Stimulated activated CD8-positive, alpha-beta memory T cell treated with anti-CD3 and anti-CD28 coated beads, Interleukin-15, amount 100 ng/mL, for 4 hours (primary cell): ENCODE measurements at places on chromosomes 5 and 9.

DNA sequence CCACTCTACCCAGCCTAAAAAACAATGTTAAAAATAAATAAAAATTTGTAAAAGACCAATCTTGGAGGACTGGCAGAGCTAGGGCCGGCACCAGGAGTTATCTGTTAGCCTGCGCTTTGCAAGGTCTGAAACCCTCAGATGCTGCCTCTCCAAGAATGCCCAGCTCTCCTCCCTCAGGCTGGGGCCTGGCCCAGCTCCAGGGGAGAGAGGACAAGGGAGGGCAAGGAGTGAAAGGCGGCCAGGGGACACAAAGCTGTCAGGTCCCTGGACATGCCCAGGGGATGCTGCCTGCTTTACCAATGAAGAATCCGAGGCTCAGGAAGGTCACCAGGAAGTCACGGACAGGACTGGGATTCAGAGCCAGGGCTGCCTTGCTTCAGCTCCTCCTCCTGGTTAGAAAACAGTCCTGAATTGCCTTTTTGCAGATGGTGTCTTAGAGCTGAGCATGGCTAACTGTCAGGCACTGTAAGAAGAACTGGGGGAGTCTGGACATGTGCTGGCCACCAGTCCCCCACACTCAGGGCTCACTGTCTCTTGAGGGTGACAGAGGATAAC lies 5.5 kb upstream of the N4BP3 start:
- no peak for DNase-seq

DNA sequence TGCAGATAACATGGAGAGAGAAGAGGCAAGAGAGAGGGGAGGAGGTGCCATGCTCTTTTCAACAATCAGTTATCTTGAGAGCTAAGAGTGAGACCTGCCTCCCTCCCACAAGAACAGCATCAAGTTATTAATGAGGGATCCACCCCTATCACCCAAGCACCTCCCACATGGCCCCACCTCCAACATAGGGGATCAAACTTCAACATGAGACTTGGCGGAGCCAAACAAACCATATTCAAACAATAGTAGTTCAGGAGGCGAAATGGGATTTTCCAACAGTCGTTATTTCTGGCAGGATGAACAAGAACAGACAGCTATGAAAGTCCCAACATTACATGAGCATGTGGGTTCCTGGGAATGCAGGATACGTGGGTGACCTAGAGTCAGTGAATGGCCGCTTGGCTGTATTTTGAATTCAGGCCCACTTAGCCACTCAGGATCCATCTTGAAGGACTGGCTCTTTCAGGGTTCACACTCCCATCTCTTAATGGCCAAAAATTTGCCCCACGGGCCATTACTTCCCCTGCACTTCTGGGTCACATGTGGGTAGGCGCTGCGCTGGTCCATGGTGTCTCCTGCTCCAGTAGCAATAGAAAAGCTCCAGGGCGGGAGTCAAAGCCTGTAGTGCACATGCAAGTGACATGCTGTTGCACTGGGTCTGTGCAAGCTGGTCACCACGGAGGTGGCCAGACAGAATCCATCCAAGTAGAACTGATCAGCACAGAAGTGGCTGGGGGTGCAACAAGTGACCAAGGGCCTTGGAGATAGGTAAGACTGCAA lies 7.1 kb upstream of the FAF2 start:
- no peak for DNase-seq

- DNase-seq, result no peak
These were observed 2.8 kb upstream of the CCDC125 start for GRCh38 chr5:69335341-69335935.

- no peak for DNase-seq
These were observed 16.4 kb downstream of the NNT start for GRCh38 chr5:43619380-43619779.

GRCh38 chr9:114931407-114931806 lies 1.0 kb upstream of the TNFSF8 start:
- no peak for DNase-seq
